ENCODE measurements at places on chromosomes 6 and 20. TPM values are rescaled to one million over a fixed set of nuclear protein-coding genes. Genes with fewer than 3 reads are reported as not detected.

- peak; percentile 21 for DNase-seq
These were observed 72.9 kb upstream of the DTNBP1 start for GRCh38 chr6:15735567-15736265.

DNA sequence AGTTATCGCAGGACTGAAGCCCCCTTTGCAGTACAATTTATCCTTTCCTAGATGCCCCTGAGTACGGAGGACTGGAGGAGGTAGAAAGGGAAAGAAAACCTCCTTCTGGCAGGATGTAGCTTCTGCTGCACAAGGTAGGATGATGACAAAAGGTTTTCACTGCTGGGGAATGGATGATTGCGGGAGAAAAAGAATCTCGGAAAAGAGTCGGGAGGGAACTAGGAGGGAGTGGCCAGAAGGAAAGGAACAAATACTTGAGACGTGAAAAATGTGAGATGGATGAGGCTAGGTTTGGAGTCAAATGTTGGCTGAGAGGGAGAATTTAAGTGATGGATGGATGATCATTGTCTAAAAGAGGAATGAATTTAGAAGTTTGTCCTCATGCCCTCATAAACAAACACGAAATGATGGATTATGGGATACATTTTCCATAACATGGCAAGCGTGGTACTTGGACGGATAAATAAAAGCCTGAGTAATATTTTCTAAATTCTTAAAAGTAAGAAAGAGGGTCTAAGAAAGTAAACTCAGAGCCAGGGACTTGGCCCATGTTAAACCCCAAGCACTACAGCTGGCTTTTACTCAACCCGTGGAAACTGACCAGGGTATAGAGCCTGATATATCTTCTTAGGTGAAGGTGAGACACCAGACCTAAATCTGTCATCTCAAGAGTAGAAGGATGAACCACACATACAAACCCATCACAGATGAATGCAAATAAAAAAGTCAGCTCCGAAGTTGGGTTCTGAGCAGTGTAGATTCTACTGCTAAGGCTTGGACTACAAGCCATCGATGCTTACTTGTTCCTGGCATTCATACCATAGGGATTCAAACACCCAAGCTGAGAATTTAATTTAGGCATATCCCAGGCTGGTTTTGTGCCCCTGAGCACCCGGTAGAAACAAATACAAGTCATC lies 72.4 kb downstream of the HFE start:
- no peak for DNase-seq

GRCh38 chr20:11895861-11896387 lies 21.8 kb upstream of the BTBD3 start:
- DNase-seq = no peak

FAM83C gene
- polyA plus RNA-seq = not detected

DNA sequence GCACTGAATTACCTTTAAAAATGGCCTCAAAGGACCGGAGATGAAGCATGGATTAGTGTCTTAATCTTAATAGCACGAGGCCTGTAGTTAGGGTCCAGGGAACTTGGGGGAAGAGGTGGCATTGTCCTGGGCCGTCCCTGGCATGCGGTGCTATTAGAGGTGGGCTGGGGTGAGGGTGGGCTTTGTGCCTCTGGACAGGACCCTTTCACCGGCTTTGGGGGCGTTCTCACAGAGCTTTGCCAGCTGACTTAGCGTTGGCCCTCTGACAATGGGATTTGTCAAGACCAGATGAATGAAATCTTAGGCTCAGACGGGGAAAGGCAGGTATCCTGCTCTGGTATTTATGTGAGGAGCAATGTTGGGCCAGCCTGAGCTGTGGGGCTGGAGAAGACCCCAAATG lies 59.6 kb downstream of the ERMARD start:
- DNase-seq = no peak

CRISP3 gene
- polyA plus RNA-seq = 2.4 TPM

GRCh38 chr6:51910851-51911250 lies 176.6 kb downstream of the PKHD1 start:
- DNase-seq = no peak

- no peak for DNase-seq
These were observed 21.5 kb downstream of the LAMA4 start for GRCh38 chr6:112232845-112233256.

DUSP15 gene
- polyA plus RNA-seq = 2.5 TPM

- no peak for DNase-seq
These were observed 103.7 kb downstream of the TPBG start for GRCh38 chr6:82467338-82467737.

- no peak for DNase-seq
These were observed 97.9 kb downstream of the MAFB start for GRCh38 chr20:40591119-40591518.

- DNase-seq = no peak
These were observed 1043.4 kb upstream of the FLRT3 start for GRCh38 chr20:15380770-15381169.

- DNase-seq = no peak
These were observed 16.2 kb upstream of the RBL1 start for GRCh38 chr20:37111926-37112455.

DNA sequence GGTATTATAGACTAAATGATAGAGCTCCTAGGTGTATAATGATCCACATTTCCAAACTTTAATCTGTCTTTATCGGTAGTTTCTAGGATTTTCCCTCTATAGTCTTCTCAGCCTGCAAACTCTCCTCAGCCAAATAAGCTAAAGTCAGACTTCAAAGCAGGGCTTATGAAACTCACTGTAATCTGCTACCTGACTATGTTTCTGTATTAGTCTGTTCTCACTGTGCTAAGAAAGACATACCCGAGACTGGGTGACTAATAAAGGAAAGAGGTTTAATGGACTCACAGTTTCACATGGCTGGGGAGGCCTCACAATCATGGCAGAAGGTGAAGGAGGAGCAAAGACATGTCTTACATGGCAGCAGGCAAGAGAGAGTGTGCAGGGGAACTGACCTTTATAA lies 928.7 kb upstream of the ADGRB3 start:
- no peak for DNase-seq

GRCh38 chr6:155066361-155066760 lies 71.2 kb downstream of the TIAM2 start:
- no peak for DNase-seq

DNA sequence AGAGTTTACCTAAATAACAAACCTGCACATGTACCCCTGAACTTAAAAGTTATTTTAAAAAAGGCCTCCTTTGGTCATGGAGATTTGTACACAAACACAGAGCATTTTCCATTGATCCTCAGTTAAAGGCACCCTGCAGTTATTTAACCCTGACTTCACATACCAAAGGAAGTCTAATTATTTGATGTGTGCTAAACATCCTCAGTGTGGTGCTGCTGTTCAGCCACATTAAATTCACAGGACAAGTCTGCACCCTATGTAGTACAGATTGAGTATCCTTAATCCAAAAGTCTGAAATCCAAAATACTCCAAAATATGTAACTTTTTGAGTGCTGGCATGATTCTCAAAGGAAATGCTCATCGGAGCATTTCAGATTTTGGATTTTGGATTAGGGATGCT lies 21.4 kb downstream of the KCNQ5 start:
- no peak for DNase-seq

GRCh38 chr20:4918473-4918872 lies 82.8 kb downstream of the SLC23A2 start:
- no peak for DNase-seq

GRCh38 chr6:91911945-91912344 lies 1325.1 kb upstream of the MAP3K7 start:
- no peak for DNase-seq

DNA sequence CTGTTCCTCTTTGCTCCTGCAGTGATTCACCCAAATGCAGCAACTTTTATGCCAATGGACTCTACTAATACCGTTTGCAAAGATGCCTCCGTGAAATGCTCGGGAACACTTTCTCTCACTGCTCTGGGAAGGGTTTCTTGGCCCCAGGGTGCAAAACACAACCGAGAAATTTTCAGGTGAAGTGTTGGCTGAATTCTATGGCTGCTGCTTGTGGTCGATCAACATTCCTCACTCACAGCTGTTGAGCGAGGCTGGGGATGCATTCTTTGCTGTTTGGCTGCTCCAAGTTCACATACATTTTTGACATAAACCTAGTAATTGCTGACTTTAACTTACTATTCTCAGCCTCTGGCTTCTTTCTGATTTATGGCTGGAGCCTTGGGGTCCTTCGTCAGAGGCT lies 342.0 kb upstream of the CHD6 start:
- DNase-seq = no peak
